ENCODE measurements at places on chromosomes 7 and 10. TPM values are rescaled to one million over a fixed set of nuclear protein-coding genes. Genes with fewer than 3 reads are reported as not detected.

The MRC1 gene
- total RNA-seq = not detected

The CDK1 gene
- total RNA-seq = 50.6 TPM

The VWA2 gene
- total RNA-seq = under 0.01 TPM

The LDB3 gene
- total RNA-seq = under 0.01 TPM

The GPNMB gene
- total RNA-seq = 202 TPM

The SPDYE6 gene
- total RNA-seq = not detected

The EVX1 gene
- total RNA-seq = not detected

The PLEKHS1 gene
- not detected for total RNA-seq

The ZNF655 gene
- total RNA-seq = 71.0 TPM

The ANKRD30A gene
- total RNA-seq = not detected

The AGBL3 gene
- total RNA-seq = 0.73 TPM

The TCERG1L gene
- total RNA-seq = not detected

The EBLN1 gene
- total RNA-seq = not detected

The CFAP70 gene
- total RNA-seq = 0.39 TPM

The MYOZ1 gene
- not detected for total RNA-seq

The CLDN12 gene
- 40.1 TPM for total RNA-seq

The SPOCK2 gene
- total RNA-seq = under 0.01 TPM

The PTPRN2 gene
- total RNA-seq = 0.37 TPM

The EGFR gene
- total RNA-seq = 130 TPM

All from subcutaneous preadipocyte (primary cell).